Amniotic stem cell (primary cell): ENCODE measurements at places on chromosomes 2 and 18.
A peak's percentile ranks its signal among the peaks of the same experiment; 100 is the strongest.

DNA sequence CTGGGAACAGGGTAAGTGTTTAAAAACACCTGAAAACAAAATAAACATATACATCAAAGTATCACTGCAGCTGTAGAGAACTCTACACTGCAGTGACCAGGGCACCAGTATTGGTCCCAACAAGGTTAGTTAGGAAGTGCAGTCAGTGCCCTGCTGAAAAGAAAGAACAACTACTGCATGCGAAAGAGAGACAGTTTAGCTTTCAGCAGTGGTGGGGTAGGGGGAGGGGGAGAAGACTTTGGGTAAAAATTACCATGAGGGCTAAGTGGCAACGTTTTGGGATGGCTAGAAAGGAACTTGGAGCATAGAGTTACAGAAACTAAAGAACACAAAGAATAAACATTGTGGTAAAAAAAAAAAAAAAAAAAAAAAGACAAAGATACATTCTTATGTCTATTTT is 112.1 kb downstream of the UPP2 start:
- no peak for DNase-seq

- peak; percentile 1 for DNase-seq
These were observed 80.0 kb downstream of the ETAA1 start for GRCh38 chr2:67476809-67477790.

DNA sequence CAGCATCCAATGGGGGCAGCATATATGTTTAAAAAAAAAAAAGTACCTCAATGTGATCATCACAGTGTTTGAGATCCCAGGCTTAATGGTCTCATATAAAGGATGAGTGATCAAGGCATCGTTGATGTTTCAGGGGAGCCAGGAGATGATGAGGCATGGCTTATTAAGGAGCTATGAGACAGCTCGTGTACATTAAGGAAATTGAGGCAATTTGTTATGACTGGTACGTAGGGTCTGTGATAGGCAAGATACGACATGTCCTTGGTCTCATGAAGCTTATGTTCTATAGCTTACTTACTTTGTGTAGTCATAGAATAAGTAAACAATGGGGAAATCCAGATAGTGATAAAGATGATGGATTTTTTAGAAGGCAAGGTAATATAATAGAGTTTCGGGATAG is 49.1 kb upstream of the FAM171B start:
- DNase-seq, result no peak

DNA sequence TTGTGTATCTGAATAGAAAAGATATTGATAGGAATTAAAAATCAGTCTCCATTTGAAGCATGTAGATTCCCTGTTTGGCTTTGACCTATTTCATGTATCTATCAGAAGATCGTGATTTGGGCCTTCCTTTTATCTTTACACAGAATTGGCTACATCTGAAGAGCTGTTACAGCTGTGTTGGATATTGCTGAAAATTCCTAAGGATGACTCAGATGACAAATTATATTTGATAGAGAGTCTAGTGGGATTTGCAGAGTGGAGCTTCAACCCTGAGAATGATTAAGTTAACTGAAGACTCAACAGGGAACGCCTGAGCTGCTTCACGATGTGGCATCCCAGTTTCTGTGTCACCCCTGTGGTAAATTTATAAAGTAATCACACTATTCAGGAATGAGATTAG is 4.9 kb upstream of the COL3A1 start:
- DNase-seq, result no peak

DNA sequence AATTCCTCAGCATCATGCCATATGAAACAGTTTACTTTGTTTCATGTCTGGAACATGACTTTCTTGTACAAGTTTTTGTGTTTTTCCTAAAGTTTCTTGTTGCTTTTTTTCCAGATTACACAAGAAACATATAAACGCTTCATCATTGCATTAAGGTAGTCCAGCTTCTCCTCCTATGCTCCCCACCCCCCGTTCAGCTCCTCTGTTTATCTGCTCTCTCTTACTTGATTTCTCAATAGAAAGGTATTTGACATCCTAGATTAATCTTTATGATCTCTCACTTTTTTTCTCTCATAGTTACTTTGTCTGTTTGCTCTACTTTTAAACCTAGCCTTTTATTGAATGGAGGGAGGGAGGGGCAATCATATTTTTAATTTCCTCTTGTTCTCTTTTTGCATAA is 25.4 kb downstream of the SLC40A1 start:
- no peak for DNase-seq

DNA sequence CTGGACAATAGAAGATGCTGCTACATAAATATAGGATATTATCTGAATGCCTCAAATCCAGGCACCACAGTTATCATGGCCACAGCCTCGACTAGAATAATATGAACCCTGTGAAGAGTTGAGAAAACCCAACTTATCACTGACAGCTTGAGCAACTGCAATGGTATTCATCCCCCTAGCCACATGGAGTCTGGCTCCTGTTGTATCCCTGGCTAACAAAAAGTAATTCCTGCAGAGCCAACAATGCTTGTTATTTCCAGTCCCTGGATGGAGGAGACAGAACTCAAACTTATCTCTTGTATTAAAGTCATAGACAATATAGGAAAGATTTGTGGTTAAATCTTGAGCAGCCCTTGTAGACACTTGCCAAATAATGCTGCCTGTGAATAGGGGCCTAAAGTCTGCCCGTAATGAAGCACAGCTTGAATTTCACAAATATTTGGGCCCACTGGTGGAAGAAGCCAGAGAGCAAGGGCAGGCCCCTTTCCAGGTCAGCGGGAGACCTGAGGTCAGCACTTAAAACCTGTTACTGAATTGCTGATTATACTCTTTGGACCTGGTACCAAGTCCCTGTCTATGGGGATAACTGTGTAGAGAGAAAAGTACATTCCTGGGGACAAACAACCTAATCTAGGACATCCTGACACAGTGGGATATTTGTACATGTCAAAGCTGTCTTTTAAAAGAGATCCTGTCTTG is 28.4 kb upstream of the SUCLG1 start:
- DNase-seq, result no peak

GRCh38 chr2:135676031-135676430 is 65.6 kb upstream of the UBXN4 start:
- DNase-seq, result no peak

- DNase-seq, result no peak
These were observed 1.0 kb upstream of the MAP4K4 start for GRCh38 chr2:101696272-101697123.

- DNase-seq, result no peak
These were observed 104.8 kb downstream of the ARL4C start for GRCh38 chr2:234392041-234392615.

GRCh38 chr2:176080540-176081375 is 3.0 kb downstream of the EVX2 start:
- DNase-seq, result no peak

DNA sequence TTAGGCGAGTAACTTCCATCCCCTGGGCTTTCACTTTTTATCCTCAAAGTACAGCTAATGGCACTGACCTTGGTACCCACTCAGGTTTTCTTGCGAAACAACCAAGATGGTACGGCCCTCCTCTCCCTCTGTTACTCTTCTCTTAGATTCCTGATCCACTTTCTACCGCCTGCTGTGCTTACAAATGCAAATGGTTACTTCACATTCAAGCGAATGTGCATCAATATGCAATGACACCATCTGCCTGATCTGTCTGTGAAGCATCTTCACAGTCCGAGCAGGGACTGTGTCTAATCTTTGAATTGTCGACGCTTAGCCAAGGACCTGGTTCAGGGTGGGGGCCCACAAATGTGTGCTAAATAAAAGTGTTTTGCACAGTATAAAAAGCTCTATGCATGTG is 112.2 kb downstream of the TRIB2 start:
- no peak for DNase-seq

GRCh38 chr18:7946734-7947377 is 379.7 kb downstream of the PTPRM start:
- DNase-seq, result peak; percentile 11

- DNase-seq, result no peak
These were observed 11.1 kb downstream of the C2orf74 start for GRCh38 chr2:61173116-61173515.

DNA sequence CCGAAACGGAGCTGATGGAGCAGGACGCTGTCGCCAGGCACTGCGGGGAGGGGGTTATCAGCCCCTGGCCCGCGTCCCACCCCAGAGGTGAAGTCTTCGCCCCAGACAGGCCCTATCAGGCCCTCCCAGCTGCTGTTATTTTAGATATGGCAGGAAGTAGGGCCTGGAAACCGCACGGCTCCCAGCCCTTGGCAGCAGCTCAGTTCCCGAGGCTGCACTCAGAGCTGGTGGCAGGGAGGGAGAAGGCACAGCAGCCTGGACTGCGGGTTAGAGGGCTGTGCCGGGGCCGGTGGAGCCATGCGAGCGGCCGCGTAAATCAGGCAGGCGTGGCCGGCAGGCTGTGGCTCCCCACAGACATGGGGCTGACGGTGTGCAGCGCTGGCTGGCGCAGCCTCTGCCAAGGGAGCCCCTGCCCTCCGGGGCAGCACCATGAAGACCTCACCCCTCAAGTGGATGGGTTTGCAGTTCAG is 111.4 kb downstream of the NFATC1 start:
- DNase-seq, result no peak

- DNase-seq, result no peak
These were observed 198.3 kb downstream of the LDLRAD4 start for GRCh38 chr18:13416848-13417247.

- DNase-seq, result no peak
These were observed 59.2 kb upstream of the DSG1 start for GRCh38 chr18:31258789-31259188.

DNA sequence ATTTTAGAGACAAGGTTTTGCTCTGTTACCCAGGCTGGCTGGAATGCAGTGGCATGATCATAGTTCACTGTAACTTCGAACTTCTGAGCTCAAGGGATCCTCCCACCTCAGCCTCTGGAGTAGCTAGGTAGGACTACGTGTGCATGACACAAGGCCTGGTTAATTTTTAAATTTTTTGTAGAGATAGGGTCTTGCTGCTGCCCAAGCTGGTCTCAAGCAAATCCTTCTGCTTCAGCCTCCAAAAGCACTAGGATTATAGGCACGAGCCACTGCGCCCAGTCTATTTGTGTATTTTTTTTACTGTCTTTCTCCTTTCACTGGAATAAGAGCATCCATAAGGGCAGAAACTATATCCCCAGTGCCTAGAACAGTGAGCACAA is 89.3 kb downstream of the PLEKHM3 start:
- no peak for DNase-seq

DNA sequence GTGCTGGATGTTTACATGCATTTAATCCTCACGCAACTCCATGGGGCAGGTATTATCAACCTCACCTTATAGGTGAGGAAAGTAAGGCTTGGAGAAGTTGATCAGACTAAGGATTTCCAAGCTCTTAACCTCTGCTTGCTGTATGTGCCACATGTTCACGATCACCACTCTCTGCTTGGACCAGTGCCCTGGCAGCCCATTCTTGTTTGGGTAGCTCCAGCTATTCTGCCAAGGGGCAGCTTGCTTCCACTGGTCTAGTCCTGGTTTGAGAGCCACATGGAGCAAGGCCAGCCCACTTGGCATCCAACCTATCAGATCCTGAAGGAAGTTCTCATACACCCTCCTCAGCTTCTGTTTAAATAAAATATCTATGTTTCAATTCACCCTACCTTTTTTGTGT is 14.3 kb downstream of the PLB1 start:
- no peak for DNase-seq

DNA sequence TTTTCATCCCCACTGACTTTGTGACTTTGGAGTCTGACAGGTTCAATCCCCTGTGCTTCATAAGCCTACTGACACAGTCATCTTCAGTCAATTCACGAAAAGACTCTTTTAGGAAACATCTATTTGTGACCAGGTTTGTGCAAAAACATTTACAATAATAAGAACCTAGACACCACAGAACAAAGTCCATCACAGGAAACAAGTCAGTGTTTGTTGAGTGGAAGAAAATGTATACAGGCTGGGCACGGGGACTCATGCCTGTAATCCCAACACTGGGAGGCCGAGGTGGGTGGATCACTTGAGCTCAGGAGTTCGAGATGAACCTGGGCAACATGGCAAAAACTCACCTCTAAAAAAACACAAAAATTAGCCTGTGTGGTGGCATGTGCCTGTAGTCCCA is 49.7 kb downstream of the TGFA start:
- no peak for DNase-seq

DNA sequence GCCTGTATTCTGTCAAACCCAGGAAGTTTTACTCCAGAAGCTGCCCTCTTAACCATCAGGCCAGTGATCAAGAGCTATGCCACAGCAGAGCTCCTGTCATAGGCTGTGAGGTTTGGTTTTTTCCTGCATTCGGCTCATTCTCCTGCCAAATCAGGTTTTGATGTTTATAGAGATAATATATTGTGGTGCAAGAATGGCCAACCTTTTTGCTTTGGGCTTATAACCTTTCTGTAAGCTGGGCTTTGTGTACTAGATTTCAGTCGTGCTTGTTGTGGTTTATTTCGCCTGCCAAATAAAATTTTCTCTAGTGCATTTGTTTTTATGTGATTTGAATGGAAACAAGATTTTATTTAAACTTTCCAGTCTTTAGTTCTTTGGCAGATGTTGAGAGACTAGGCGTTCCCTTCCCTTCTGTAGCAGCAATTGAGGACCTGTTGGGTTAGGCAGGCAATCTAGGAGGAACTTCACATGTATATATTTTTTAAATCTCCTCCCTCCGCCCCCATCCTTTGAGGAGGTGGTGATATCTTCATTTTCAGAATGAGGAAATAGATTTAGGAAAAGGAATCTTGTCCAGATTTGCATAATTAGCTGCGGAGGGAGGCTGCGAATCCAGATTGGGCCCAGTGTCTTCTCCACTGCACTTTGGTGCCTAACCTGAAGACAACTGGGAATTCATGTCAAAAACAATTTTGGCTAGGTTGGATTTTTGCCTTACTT is 2.6 kb downstream of the KDM3A start:
- DNase-seq, result no peak

DNA sequence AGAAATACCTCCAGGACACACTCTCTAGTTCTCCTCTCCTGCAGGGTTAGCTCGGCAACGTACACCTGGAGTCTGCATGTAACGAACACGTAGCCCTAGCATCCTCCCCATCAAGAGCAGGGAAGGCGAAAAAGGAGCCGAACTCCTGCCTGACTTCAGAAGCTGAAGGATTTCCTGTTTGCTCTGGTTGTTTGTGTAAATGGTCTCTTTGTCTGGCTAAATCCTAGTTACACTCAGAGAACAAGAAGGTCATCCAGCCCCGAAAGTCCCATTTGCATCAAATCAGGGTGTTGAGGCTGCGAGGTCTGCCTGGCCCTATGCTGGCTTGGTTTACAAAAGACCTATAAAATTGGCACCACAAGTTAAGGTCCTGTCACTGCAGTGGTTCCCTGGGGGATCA is 66.4 kb upstream of the POMC start:
- no peak for DNase-seq

DNA sequence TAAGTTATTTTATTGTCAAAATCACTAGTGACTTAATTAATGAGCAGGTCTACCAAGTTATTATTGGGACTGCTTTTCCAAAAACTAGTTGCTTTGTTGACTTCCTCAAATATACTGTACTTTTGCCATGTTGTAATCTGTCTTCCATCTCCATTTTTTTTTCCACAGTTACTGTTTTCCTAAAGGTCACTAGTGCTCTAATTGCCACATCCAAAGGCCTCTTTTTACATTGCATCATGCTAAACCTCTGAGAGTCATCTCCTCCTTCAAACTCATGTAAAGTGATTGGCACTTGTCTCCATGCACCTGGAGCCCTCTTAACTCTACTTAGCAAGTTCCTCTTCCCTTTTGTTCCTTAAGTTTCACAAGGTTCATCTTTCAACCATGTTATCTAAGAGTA is 11.8 kb downstream of the PMAIP1 start:
- DNase-seq, result no peak

GRCh38 chr18:76518123-76518859 is 23.2 kb upstream of the ZNF516 start:
- no peak for DNase-seq
